Effector memory CD8-positive, alpha-beta T cell (primary cell): ENCODE measurements at places on chromosomes 1 and 21.

DNA sequence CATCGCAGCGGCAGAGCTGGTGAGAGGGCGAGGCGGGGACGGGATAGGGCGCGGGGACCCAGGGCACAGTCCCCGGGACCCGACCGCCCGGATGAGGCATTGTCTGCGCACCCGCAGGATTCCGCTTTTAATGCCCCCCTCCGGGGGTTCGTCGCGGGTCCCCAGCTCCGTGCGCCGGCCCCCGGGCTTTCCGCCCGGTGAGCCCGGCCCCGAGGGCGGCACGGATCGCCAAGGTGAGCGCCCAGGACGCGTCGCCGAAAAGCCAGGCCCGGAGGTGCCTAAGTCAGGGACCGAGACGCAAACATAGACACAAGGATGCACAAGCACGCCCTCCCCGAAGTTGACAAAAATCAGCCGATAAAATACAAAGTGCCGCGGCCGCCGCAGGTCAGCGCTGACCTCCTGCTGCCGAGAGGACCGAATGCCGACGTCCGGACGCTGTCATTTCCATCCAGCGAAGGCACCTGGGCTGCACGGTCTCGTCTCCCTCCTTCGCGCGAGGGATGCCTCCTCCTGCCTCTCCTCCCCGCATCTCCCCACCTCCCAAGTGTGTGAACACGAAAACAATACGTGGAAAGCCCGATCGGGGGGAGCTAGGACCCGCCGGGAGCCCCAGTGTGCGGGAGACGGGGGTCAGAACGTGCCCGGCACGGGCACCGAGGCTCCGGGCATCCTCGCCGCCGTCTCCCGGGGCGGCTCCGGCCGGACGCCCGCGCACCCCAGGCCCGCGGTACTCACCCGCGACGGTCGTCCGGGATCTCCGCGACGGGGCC is 101.1 kb upstream of the SOD1 start:
- peak; percentile 1 for DNase-seq

GRCh38 chr1:218592688-218593087 is 247.6 kb downstream of the TGFB2 start:
- DNase-seq: no peak

GRCh38 chr1:148010527-148010926 is 82.3 kb downstream of the GPR89B start:
- no peak for DNase-seq

DNA sequence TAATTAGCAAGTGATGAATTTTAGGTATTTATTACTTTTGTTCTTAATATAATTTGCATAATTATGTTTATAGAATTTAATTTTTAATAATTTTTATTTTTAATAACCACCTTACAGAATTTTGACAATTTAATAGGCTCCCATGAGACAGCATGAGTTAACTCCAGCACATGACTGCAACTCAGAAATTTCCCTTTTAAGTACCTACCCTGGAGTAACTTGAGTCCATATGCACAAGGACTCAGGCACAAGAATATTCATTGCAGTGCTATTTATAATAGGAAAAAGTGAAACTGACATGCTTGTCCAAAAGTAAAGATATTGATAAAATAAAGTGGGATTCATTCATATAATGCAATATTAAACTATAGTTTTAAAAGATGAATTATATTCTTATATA is 54.1 kb upstream of the C1orf53 start:
- DNase-seq: no peak

DNA sequence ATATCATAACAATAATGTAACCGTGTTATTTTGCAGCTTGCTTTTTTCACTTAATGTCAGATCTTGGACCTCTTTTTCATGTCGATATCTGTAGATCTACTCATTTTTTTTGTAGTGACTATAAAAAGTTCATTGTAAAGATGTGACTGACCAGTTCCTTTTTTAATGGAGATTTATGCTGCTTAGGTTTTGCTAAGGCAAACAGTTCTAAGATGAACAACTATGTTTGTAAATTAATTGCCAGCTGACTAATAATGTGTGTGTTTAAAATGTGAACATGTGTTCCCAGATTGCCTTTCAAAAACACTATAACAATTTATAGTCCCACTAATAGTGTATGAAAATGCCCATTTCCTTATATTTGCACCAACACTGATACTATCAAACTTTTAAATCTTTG is 18.1 kb upstream of the EPS8L3 start:
- no peak for DNase-seq

GRCh38 chr1:214637125-214637524 is 34.1 kb downstream of the CENPF start:
- DNase-seq: no peak

- no peak for DNase-seq
These were observed 2.4 kb downstream of the RCAN1 start for GRCh38 chr21:34612557-34612956.

- DNase-seq: no peak
These were observed 37.8 kb downstream of the ELK4 start for GRCh38 chr1:205593967-205594366.
